Naive thymus-derived CD8-positive, alpha-beta T cell (primary cell): ENCODE measurements at places on chromosomes 3 and 15.

- DNase-seq = no peak
These were observed at the start of gene EPHA6 for GRCh38 chr3:96813820-96814650. Gene EPHA6 (plus strand): TSS chr3:96814594.

- DNase-seq = no peak
These were observed 7.9 kb downstream of the FAM162A start for GRCh38 chr3:122391681-122392446.

- no peak for DNase-seq
These were observed 187.2 kb downstream of the RORA start for GRCh38 chr15:61041886-61042285.

- no peak for DNase-seq
These were observed 23.7 kb downstream of the STAG1 start for GRCh38 chr3:136728473-136728872.

DNA sequence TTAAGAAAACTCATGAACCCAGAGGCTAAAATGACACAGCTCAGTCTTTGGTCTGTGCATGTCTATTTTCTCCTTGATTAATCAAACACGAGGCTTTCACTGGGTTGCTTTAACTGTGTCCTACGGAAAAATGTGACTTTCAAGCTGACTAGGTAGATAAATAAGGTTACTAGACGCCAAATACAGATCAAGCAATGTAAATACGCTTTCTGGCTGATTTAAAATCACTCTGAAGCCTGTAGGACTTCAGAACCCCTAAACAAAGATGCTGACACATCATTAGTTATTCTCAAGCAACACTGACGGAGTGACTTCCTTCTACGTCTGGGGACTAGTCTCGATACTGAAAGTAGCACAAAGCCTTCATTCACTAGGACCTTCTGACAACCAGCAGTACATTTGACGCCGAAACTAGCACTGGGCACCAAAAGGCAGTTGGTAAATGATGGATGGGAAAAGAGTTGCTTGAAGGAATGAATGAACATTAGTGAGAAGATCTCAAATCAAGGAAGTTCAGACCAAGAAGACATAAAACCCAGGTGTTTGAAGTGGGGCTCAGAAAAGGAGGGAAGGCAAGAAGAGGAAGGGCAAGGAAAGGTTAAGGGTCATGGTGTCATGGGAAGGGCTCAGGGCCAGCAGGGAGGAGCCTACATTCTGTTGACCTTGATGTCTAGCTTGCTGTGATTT, 67.1 kb upstream of the CDV3 start:
- peak; percentile 30 for DNase-seq

GRCh38 chr15:66834881-66835878, 133.1 kb downstream of the SMAD6 start:
- DNase-seq = no peak

- DNase-seq = no peak
These were observed 23.1 kb downstream of the ALPK3 start for GRCh38 chr15:84840255-84840654.

GRCh38 chr3:29643034-29643425, 362.2 kb downstream of the RBMS3 start:
- DNase-seq = no peak

GRCh38 chr3:39287216-39288164, 7.7 kb upstream of the CX3CR1 start:
- no peak for DNase-seq

GRCh38 chr3:159929171-159930141, 59.2 kb upstream of the IL12A start:
- DNase-seq = no peak

DNA sequence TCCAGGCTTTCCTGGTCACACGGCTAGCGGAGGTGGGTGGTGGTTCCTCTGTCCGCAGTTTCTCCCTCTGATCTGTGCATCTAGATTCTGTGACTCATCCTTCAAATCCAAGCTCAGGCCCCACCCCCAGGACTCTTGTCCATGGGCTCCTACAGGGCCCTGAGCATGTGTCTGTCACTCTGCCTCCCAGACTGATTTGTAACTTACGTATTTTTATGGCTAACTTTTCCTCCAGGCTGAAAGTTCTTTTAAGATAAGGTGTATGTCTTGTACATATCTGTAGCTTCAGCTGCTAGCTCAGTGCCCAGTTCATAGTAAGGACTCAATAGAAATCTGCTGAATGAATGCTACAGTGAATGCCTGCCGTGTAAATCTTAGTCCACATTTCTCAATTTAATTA, 8.0 kb downstream of the ESYT3 start:
- DNase-seq = no peak

DNA sequence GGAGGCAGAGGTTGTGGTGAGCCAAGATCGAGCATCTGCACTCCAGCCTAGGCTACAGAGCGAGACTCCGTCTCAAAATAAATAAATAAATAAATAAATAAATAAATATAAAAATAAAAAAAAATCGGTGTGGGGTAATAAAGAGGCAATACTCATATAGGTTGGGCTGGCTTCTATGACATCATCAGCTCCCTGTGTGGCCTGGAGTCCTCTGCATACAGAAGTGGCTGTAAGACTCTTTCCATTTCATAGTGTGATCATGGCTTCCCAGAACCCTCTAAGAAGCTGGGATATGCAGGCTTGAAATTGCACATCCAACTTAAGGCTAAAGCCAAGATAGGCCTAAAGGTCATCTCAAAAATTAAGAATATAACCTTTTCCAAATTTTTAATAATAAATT, 101.6 kb downstream of the ZIC4 start:
- DNase-seq = no peak

DNA sequence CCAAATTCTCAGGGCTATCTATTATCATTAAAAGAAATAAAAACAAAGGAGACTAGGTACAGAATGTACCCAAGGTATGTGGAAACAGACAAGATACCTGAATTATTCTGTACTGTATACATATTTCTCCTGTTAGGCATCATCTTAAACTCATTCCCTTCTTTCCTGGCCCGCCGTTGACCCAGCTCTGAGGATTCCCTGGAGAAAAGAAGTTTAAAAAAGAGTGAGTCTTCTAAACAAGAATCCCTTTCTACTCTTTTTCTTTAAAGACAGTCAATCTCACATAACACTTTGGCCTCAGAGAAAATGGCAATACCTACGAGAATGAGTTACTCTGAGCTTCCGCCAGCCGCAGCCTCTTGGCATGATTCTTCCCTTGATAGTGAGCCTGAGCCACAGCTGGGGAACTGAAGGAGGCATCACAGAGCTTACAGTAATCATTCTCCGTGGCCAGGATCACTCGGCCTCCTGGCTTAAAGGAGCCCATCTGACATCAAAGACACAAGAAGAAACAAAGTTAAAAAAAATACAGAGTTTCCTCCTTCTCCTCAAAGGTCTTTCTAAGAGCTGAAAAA, 44.2 kb downstream of the ZMAT3 start:
- peak; percentile 7 for DNase-seq

DNA sequence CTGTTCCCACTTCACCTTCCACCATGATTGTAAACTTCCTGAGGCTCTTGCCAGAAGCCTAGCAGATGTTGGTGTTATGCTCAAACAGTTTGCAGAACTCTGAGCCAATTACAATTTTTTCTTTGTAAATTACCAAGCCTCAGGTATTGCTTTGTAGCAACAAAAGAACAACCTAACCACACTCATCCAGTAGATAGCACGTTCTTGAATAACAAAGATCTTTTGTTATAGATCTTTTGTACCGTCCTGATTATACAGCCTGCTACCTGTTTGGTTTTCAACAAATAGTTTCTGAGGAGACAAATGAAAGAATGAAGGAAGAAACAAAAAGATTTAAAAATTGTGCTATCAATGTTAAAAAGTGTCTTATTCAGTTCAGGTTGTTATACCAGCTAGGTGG, 474.7 kb upstream of the ALCAM start:
- DNase-seq = no peak
